ENCODE measurements at places on chromosomes 7 and 10.

- no peak for DNase-seq
These were observed 42.6 kb upstream of the DLG5 start for GRCh38 chr10:77969114-77969513.

DNA sequence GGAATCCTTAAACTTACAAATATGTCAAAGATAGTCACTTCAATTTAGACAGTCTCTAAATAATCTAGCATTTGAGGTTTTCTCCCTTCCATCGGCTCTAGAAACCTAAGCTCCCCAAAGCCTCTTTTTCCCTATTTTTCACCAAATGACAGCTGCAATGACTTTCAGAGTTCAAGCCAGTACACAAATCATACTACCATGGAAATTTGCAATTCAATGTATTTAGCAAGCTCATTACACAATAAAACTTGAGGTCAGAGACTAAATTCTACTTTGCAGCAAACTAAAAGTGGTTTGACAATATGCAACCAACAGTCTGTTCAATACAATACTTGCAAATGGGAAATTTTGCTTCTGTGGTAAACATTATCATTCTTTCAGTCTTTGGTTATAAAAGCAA lies 80.3 kb downstream of the SKIDA1 start:
- DNase-seq: no peak

DNA sequence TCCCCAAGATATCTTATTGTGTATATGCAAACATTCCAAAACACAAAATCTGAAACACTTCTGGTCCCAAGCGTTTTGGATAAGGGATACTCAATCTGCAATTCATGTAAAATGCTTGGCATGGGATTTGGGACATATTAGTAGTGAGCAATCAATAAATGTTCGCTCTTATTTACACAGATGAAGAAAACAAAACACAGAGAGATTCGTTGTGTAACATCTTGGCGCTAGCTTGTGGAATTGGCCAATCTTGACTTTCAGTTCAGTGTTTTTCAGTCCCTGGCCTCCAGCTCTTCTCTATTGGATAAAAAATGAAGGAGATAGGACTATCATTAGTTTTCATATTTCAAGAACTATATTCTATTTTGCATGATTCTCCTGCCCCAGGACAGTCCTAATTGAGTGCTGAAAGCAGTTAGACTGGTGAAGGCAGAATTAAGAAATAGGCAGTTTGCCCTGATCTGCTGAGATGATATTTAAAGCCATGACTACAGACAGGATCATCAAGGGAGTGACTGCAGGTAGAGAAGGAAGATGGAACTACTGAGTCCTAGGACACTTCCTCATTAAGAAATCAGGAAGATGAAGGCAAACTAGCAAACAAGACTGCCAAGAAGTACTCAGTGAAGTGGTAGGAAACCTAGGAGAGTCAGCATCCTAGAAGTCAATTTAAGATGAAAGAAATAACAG lies 1.8 kb downstream of the PNLIPRP3 start:
- no peak for DNase-seq

GRCh38 chr7:20153999-20154398 lies 63.2 kb downstream of the MACC1 start:
- DNase-seq: no peak

- DNase-seq: no peak
These were observed 910 bp downstream of the ARHGAP19 start for GRCh38 chr10:97291357-97292096.

DNA sequence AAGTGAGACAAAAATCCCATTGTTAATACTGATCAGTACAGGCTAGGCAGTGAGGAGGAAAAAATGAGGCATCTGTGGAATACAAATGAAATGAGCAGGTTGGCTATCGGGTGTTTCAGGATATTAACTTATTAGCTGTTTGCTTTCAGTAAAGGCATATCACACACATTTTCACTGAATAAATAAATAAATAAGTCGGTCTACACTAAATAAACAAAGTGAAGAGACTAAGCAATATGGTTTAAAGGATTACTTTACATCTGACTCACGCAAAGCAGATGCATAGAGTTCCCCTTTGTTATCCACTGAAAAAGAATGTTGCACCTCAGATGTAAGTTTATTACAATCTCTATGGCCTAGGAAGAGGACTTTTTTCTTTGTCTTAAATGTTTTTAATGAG lies 6.3 kb upstream of the SEMA3A start:
- peak; percentile 82 for DNase-seq

DNA sequence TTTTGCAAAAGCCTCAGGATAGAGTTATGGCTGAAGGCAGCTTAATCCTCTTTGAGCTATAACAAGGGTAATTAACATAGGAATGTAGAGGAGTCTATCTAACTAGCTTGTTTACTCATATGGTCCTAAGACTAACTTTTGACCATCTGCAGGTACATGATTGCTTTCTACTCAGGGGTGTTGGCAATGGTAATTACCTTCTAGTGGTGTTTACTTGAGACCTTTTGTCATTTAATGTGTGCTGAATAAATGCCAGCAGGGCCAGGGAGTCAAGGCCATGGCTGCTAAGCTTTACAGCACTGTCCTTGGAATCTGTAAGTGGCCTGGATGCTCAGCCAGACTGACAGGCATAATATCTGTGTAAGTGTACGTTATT lies 1325.0 kb downstream of the XPNPEP1 start:
- no peak for DNase-seq

DNA sequence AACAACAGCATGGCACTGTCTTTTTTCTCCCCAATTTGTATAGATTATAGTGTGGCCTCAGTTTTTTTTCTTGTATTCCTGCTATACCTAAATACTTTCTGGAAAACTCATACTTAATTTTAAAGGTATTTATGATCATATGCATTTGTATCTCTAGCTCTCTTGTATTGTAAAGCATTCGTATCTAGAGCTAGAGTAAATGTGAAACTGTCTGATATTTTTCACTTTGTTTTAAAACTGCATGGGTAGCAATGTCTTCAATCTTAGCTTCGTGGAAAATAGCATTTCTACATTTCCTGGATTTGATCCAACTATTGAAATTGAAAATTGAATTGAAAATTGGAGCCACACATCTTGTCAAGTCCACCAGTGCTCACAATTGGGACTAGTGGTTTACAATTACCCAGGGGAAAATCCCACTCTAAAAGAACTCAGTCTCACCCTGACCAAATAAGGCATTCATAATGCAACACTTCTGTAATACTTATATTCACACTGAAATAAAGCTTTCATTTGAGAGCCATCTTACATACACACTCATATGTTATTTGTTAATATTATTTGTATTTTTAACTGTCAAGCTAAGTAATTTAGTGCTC lies 51.3 kb upstream of the KLF6 start:
- DNase-seq: no peak

DNA sequence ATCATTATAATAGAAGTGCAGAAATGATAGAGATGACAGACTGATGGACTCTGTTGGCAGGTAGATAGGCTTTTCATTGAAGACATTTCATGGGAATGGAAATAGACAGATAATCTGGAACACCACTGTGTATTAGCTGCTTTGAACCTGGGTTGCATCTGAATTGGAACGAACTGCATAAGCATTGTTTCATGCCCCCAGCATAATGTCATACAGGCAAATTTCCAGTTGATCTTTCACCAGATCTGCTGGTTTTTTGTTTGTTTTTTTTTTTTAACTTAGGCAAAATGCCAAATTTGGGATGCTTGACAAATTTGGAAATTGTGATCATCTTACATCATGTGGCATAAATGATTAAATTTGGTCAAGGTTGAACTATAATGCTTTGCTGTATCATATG lies 172.1 kb upstream of the AOAH start:
- no peak for DNase-seq

DNA sequence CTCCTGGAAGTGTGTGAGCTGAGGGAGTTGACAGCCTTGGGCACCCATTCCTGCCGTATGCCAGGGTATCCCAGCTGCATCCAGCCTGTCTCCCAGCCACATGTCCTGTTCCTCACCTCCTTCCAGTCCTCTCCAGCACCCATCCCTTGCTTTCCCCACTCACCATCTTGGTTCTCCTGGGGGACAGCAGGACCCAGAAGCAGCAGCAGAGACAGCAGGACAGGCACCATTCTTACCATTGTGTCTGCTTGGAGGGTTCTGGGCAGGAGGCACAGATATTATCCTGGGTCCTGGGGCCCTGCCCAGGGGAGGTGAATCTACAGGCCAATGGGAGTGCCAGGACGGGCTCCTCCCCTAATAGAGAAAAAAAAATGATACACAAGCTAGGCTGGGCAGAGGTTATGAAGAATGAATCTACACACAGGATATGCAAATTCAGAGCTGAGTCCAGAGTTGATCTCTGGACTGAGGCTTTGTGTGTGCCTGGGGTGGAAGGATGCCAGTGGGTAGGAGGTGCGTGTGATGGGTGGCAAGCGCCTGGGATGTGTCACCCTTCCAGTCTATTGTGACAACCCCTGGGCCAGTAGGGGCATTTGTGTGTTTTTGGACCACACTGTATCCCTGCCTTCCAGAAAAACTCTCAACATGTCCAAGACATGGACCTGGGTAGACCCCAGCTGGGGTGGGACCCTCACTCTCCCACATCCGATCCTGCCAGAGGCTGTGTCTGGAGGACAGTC lies at the start of gene AZGP1:
AZGP1 (minus strand) TSS at position 250 of the 740 bp plus-strand sequence; CDS start at position 239, 11 bp downstream.
- no peak for DNase-seq

DNA sequence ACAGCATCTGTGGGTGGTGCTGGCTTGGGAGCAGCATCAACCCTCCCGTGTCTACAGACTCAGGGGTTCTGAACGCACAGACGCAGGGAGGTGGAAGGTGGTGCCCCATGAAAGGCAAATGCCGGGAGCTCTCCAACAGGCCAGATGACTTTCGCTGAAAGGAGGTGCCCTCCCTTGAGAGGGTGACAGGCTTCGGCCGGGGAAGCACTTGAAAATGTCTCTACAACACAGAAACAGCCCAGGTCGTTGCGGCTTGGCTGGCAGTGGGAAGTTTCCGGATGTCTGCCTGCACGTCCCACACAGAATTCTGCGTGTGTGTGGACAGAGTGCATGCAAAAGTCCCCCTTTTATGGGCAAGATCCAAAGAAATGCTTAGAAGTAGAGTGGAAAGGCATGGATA lies 239.6 kb downstream of the SKAP2 start:
- no peak for DNase-seq

DNA sequence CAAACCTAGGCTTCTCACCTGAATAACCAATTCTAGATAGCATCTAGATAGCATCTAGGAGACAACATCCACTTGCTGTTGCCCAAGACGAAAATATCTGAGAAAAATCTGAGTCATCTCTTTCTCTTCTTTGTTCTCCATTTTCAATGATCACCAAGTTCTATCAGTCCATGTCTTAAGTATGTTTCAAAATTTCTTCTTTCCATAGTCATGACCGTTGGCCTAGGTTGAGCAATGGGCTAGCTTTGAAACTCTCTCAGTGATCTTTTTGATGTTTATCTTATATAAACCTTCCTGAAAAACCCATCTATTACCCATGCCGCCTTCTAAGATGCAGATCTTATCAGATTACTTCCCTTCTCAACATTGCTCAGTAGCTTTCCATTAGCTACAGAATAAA lies 23.4 kb upstream of the CASD1 start:
- DNase-seq: no peak

DNA sequence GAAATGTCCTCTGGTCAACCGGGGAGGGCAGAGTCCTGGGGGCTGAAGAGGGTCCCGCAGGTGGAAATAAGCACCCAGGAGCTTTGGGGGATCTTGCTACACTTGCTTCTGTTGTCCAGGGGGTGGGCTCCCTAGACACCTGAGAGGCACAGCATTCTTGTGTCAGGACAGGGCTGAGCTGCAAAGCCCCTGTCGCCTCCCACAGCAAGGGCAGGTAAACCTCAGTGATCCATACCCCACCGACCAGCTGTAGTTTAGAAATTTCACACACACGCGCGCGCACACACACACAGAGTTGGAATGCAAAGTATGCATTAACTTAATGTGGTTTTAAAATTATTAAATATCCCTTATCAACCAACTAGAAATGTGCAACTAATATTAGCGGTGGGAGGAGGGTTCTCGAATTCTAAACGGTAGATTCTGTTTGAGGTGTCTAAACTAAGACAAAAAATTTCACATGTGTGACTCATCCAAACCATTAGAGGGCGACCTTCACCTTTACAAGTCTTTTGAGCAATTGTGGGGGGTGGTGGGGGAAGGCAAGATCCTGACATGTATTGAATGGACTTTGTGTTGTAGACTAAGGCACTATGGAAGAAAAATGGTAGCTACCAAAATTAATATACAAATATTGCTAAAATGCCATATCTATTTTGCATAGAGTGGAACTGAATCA lies 34.3 kb upstream of the PTF1A start:
- peak; percentile 66 for DNase-seq

GRCh38 chr7:110647266-110647665 lies 443.7 kb upstream of the LRRN3 start:
- no peak for DNase-seq

GRCh38 chr7:55550841-55551537 lies 21.3 kb downstream of the VOPP1 start:
- DNase-seq: no peak

- DNase-seq: no peak
These were observed 276.9 kb downstream of the DOCK4 start for GRCh38 chr7:111929264-111929663.

DNA sequence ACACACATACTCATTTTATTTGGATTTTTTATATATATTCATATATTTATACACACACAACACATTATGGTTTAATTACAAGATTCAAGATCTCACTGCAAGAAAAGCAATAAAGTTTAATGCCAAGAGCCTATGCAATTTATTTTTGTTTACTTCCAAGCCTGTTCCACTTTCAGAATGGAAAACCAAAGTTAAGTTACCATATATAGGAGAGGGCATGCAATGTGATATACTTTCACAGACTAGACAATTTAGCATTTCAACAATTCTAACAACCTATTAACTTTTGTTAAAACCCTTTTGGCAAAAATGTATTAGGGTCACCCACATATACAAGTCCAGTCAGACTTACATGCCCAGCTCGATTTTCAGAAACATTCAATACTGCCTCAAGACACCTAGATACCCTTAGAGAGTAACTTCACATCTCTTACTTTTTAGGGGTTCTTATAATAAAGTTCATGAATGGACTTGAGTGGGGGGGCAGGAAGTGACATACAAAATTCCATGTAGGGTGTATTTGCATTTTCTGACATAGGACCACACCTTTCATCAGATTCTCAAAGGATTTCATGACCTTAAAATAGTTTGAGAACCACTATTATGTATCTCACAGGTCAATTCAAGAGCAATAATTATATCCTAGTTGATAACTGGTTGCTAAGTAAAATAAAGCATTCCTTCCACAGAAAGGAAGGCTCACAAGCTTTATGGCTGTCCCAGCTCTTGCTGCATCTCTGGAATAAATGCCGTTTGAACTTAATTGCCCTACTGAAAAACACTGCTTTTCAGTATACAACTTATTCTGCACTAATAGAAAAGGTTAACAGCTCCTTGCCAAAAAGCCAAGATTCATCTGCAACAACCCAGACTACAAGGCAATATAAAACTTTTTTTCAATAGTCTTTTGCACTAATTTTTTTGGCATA lies 2.5 kb downstream of the P4HA1 start:
- peak; percentile 39 for DNase-seq

DNA sequence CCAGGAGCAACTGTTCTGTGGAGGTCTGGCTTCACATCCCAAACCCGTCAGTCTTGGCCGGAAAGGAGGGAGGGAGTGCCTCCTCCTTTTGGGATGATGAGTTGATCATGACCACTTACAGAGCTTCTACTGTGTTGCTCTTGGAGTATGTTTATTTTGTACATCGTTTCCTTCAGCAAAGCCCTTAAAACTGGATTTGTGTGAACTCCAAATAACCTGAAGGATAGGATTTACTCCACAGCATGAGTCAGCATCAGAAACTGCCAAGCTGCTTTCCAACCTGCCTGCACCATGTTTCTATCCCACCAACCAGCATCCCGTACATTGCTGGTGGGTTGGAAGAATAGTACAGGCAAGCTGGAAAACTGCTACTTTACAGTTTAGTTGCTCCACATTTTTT lies 3.5 kb downstream of the CCDC201 start:
- DNase-seq: peak; percentile 72
